ENCODE measurements at places on chromosomes 3 and 15. TPM values are rescaled to one million over a fixed set of nuclear protein-coding genes. Genes with fewer than 3 reads are reported as not detected.
A peak's percentile ranks its signal among the peaks of the same experiment; 100 is the strongest.

The MST1R gene
- 8.6 TPM for total RNA-seq

- H3K27me3 ChIP-seq = peaks cover 3% of the 10 kb centered on the region
- H3K4me1 ChIP-seq = no peaks in the 10 kb centered on the region
- no peak overlapping the region for H3K4me3 ChIP-seq
- H3K36me3 ChIP-seq = no peaks in the 10 kb centered on the region
- no peak for DNase-seq
Observed at GRCh38 chr15:26261966-26262365, 398.8 kb upstream of the ATP10A start.

DNA sequence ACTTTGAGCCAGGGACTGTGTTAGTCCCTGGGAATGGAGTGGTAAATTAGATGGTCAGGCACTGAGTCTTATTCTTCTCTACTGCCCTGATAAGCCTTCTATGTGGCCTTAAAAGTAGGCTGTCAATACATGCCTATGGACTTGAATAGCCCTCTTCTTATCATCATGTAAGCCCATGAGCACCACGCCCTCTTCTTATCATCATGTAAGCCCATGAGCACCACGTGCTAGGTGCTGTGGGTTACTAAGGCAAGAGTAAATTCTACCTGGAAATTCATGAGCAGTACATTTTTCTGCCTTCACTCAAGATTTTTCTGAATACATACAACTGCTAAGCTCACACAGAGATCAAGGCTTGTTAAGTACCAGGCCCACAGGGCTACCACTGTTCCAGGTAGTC is 68.5 kb downstream of the DHX30 start:
- H3K4me3 ChIP-seq = no peak overlapping the region
- peaks cover 3% of the 10 kb centered on the region for H3K27me3 ChIP-seq
- no peaks in the 10 kb centered on the region for H3K4me1 ChIP-seq
- no peak for DNase-seq

- H3K4me3 ChIP-seq = no peak overlapping the region
- H3K4me1 ChIP-seq = no peaks in the 10 kb centered on the region
- H3K36me3 ChIP-seq = no peaks in the 10 kb centered on the region
- peak; percentile 70 for DNase-seq
Observed at GRCh38 chr15:95025924-95026728, 794.8 kb downstream of the MCTP2 start.

GRCh38 chr3:156404217-156404616 is 150.7 kb downstream of the SSR3 start:
- H3K27me3 ChIP-seq = no peaks in the 10 kb centered on the region
- no peak overlapping the region for H3K27ac ChIP-seq
- peaks cover 20% of the 10 kb centered on the region for H3K4me1 ChIP-seq
- H3K36me3 ChIP-seq = no peaks in the 10 kb centered on the region
- H3K4me3 ChIP-seq = no peak overlapping the region

The RHCG gene
- not detected for total RNA-seq

- DNase-seq = no peak
- H3K4me1 ChIP-seq = peaks cover 2% of the 10 kb centered on the region
- no peak overlapping the region for H3K27ac ChIP-seq
- no peak overlapping the region for H3K4me3 ChIP-seq
- H3K36me3 ChIP-seq = peaks cover 4% of the 10 kb centered on the region
Observed at GRCh38 chr15:29550834-29551465, 271.3 kb downstream of the TJP1 start.

DNA sequence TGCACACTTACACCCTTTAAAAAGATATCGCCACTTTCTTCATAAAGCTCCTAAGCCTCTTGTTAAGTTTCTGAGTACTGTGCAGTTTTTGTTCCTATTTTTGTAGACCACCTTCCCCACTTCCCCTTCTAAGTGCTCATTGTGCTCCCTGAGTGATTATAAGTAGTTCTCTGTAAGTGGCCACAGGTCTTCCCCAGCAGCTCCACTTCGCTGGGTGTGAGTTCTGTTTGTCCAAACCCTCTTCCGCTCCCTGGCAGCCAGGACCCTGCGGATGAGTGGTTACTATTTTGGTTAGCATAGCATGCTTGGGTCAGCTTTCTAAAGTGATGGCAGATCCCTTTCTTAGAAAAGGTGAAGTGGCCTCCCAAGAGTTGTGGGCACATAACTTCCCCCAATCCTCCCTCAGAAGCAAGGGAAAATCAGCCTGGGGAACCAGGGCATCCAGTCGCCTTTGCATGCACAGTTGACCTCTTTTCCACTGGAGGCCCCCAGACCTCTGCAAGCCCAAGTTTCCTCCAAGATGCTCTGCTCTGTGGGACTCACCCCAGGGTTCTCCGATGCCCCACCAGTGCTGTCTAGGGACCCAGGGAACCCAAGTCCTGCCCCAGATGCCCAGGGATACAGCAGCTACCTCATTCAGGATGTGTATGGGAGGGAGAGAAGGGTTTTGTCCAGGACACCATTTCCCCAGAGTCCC is 69.6 kb downstream of the ATP10A start:
- H3K4me3 ChIP-seq = no peak overlapping the region
- H3K27ac ChIP-seq = no peak overlapping the region
- H3K36me3 ChIP-seq = peaks cover under 1% of the 10 kb centered on the region
- H3K4me1 ChIP-seq = peaks cover 16% of the 10 kb centered on the region
- no peak for DNase-seq

- no peak for DNase-seq
- H3K27me3 ChIP-seq = peaks cover 2% of the 10 kb centered on the region
- H3K4me3 ChIP-seq = no peak overlapping the region
- H3K36me3 ChIP-seq = no peaks in the 10 kb centered on the region
- H3K4me1 ChIP-seq = peaks cover 12% of the 10 kb centered on the region
- H3K27ac ChIP-seq = no peak overlapping the region
Observed at GRCh38 chr15:27341780-27342343, 370.9 kb downstream of the GABRG3 start.

Measured in glutamatergic neuron (in vitro differentiated cells).